Activated CD4-positive, alpha-beta T cell treated with anti-CD3 and anti-CD28 coated beads, Interleukin-2, amount 50 U/mL, for 48 hours (primary cell): ENCODE measurements at places on chromosomes 2 and 18.

GRCh38 chr2:235908826-235909225 lies 259.4 kb downstream of the GBX2 start:
- DNase-seq, result no peak

DNA sequence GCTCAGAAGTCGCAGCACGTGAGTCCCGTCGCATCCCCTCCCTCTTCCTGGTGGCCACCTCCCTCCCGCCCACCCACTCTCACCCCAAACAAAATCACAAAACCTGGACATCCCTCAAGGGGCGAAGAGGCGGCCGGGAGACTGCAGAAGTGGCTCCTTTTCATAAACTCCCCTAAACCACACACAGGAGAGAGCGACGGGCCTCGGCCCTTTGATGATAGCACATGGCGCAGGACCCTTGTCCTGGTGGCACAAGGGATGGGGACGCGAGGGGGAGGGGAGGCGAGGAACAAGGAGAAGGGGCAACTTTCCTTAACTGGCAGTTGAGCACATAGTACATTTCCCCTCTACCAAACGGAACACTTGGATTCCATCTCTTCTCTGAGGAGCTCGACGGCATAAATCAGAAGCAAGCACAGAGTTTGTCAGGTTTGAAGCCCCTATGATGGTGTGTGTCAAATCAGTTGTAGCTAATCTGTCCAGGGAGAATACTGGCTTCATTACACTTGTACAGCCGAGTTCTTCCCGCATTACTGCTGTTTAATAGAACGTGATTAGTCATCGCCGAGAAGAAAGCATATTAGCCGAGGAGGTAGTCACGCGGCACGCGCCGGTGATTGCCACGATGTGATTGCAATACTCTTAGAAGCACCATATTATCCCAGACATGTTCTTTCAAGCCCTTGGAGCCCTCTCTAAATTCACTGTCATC lies 43.8 kb downstream of the GBX2 start:
- no peak for DNase-seq

DNA sequence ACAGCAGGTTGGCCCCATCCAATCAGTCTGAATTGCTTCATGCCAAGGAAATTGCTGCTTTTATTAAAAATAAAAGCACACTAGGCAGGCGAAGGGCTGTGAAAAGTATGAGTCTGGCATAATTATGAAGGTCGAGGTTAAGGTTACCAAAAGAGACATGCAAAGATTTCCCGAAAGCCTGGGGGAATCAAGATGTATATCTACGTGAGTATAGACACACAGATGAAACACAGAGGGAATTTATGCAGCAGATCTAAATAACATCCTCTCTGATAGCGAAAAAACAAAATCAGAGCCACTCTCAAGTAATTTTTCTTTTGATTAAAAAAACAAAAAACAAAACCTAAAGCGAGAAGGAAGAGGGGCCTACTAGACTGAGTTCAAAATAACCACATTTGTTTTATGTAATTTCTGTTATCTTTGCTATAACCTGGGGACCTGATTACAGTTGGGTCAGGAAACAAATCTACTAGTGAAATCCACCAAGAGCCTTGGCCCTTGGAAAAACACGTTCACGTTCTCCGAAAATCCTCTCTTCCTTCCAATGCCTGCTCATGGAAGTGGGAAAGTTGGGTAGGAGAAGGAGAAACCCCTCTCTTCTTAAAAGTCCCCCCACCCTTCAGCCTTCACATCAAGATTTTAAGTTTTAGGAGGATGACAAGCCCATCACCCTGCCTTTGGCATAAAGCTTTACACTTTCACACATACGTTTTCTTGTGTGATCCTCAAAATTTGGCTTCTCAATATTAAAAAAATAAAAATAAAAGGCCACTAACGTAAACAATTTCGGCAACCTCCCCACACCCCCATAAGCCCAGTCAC lies 1.4 kb downstream of the AAK1 start:
- no peak for DNase-seq

DNA sequence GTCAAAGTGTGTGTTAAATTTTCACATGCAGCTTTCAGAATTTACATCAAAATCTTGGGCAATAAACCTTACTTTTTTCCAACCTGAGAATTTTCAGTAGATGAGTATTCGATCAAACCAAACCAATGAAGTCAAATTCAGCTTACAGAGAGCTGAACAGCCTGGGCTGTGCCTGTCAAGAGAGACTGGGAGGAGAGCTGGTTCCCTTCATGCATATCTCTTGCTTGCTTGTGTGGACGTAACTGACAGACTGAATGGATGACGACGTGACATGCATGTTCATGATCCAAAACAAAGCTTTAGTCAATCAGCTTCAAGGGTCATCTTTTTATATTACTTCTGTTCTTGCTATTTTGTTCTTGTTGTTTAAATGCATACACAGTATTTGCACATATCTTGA lies 145.2 kb downstream of the GALNT3 start:
- DNase-seq, result no peak

DNA sequence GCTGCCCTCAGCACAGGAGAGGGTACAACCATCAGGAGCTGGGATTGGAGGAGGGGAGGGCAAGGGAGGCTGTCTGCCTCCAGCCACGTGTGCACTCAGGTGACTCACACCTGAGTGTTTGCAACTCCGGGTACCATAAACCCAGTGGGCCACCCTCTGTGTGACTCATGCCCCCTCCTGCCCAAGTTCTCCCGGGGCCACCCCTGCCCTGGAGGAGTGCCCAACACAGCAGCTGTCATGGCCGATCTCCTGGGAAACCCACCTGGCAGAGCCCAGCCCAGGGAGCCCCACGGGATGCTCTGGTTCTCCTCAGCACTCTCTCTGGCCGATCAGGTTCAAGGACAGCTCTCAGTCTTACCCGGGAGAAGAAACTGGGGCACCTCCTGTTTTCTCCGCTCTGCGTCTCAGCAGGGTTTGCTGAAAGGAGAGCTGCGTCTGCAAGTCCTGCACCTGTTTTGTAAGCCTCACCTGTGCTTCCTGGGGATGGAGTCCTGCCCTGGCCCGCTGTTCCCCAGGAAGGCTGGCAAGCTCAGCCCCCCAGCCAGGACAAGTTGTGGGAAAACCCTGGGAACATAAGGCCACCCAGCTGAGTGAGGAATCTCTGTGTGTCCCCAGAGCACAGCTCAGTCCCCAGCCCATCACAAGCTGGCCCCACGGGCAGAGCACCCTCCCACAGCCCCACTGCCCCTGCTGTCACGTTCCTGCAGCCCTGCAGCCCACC lies 44.0 kb upstream of the UBE2F start:
- peak; percentile 19 for DNase-seq

DNA sequence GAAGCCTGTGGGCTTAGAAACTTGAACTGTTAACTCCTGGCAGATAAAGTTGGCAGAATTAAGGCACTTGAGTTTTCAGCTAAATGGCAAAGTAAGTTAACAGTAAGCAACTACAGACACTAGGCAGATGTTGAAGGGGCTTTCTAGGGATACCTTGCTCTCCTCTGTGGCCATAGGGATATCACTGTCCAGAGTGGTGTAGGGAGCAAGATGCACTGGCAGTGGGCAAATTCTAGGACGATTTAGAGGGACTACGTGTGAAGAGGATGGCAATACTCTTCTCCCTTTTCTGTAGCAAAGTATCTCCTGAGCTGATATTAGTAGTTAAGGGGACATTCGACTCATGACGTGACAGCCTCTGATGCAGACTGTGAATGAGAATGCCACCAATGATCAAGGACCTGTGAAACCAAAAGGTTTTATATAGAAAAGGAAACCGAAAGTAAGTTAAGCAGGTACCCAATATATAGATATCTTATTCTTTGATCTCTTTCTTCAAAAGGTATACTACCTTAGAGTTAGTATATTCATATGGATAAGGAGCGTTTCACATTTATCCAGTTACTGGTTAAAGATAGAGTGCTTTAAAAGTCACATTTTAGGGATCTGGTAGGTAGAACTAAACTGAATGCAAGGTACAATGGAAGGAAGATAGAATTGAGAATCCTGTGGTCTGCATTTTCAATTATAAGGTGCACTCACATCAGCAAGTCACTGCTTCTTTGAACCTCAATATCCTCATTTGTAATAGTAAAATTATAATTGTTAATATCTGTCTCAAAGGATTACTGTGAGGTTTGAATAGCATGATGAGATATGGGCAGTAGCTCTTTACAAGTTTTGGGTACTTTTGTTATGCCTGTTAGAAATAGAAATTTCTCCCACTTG lies 106.4 kb downstream of the KCNH7 start:
- no peak for DNase-seq

DNA sequence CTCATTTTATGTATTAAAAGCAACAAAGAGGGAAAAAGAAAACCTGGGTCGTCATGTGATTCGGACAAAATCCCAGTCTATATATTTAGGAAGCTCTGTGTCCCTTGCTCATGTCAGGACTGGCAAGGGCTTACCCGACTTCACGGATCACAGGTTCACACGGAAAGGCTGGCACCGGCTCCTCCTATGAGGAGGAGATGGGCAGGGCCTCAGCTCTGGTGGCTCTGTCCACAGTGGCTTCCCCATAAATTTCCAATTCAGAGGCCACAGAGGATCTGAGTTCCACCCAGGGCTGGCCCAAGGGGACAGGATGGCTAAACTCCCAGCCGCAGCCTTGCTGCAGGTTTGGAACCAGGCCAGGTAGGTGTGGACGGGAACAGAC lies 186.8 kb downstream of the BCL2 start:
- no peak for DNase-seq

DNA sequence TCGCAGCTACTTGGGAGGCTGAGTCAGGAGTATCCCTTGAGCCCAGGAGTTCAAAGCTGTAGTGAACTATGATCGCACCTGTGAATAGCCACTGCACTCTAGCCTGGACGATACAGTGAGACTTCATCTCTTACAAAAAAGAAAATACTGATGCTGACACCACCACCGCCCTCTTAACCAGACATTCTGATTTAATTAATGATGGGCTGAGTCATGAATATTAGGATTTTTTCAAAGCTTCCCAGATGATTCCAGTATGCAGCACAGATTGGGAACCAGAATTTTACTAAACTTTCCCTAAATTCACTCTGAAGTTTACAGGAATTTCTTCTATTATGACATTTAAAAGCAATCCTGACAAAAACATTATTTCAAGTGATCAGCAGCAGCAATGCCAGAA lies 130.1 kb downstream of the ERBB4 start:
- DNase-seq, result no peak

DNA sequence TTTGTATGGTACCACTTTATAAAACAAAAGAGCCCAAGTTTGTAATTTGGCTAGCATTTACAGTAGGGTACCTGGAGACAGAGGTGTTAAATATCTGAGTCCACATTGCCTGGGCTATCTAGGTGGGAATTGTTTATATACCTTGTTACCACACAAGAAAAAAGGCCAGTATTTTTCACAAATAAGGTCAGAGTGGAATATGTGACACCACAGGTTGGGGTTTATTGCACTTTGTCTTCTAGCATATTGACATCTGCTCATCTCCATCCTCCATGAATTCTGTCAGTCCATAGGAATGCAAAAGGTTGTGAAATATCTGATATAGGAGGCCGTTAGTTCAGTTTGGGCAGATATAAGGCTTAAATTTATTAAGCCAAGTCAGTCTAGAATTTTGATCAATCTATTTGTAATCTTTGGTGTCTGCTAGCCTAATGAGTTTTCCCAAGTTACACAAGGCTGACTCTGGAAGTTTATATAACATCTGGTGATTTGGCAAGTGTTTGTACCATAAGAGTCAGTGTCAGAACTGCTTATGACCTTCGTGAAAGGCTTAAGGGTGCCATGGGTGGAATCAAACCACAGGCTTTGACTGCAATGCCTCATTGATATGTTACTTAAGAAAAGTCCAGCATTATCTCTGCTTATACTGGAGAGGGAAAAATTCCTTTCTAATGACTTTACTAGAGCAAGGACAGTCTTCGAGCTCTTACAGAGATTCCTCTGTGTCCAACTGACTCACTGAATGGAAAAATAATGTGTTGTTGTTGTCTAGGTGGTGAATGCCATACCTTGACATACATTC lies 11.3 kb upstream of the DPP4 start:
- DNase-seq, result no peak

DNA sequence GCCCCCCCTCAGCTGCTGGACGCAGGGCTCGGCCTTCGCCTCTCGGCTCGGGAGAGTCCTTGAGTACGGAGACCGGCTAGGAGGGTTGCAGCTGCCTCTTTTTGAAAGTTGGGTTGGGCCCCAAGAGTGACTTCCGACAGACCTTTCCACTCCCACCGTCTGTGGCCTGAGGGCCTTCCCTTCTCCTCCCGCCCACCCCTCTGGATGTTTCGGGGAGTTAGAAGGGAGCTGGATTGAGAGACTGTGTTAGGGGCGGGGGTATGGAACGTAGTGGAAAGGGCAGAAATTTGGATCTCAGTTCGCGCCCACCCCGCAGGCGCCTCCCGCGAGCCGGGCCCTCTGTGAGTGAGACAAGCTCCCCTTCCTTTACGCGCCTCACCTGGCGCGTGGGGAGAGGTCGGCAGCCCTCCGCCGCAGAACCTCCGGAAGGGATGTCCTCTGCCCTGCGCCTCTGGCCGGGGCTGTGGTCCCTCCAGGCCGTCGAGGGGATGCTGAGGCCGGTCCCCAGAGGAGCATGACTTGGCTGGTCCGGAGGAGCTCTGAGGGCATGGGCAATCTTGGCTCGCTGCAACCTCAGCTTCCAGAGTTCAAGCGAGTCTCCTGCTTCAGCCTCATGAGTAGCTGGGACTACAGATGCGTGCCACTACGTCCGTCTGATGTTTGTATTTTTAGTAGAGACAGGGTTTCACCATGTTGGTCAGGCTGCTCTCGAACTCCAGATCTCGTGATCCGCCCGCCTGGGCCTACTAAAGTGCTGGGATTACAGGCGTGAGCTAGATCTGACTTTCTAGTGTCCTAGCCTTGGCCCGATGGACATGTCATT lies 15.9 kb downstream of the C2orf74 start:
- peak; percentile 40 for DNase-seq

DNA sequence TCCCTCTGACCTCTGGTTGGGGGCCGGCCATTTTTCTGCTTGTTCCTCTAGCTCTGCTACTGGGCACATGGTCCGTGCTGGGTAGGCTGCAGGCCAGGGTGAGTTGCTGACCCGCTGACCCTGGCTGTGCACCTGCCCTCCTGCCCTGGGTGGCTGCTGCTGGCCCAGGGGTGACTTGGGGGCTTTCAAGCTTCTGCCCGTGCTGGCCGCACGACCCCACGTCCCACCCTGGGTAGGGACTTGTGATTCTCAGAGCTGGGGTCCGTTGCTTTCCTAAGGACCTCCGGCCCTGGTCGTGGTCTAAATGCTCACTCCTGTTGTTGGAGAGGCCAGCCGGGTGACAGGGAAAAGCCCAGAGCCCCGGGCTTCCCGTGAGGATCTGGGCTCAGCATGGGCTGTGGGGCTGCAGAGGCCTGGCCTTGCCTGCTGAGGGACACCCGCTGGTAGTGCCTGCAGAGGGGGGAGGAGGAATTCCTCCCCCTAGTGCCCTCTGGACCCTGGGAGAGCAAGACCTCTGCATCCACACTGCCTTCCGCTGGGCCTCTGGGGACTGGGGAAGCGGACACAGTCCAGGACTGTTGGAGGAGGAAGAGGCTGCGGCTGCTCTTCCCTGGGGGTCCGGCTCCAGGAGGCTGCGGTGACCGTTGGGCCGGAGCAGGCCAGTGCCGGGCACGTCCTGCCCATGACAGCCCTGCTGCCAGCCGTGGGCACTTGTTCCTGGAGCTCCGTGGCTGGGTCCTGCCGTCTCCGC lies 6.3 kb upstream of the GAL3ST2 start:
- DNase-seq, result no peak

- DNase-seq, result no peak
Measured at GRCh38 chr2:230140667-230141066, 71.9 kb upstream of the SLC16A14 start.

GRCh38 chr2:152423684-152424083 lies 88.7 kb downstream of the FMNL2 start:
- no peak for DNase-seq
